ENCODE measurements at places on chromosomes 7 and 10.

- no peak for DNase-seq
Measured at GRCh38 chr10:70459061-70459773, 17.7 kb upstream of the NODAL start.

DNA sequence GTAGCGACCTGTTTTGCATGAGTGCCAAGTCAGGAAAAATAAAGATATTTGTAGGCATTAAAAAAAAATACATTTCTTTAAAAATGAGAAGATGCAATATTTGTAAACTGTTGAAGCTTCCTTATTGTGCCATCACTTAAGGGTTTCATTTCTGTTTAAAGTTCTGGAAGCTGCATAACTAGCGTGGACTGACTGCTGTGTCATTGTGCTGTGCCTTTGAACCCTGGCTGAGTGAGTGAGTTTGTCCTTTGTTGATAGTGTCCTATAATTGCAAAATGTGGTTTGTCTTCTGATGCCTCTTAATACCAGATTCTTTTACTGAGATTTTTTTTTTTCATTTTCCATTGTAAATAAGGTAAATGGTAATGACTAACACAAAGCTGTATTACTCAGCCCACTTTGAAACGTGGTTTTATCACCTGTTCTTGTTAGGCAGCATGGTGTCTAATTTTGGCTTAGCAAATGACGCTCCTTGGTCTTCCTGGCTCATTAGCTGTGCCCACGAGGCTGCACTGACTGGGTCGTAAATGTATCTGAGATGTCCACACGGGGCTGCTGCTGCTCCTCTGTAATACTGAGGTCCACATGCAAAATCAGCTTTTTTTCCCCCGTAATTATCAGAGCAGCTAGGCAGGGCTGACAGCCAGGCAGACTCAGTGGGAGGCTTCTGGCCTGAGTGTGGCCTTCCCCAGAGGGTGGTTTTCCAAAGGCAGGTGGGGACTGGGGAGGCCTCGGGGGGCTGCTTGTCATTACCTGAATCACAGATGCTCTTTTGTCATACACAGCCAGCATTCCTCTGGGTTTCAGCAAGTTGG lies 14.8 kb downstream of the ZSCAN25 start:
- no peak for DNase-seq

- DNase-seq, result no peak
Measured at GRCh38 chr7:51727441-51727840, 410.8 kb upstream of the COBL start.

DNA sequence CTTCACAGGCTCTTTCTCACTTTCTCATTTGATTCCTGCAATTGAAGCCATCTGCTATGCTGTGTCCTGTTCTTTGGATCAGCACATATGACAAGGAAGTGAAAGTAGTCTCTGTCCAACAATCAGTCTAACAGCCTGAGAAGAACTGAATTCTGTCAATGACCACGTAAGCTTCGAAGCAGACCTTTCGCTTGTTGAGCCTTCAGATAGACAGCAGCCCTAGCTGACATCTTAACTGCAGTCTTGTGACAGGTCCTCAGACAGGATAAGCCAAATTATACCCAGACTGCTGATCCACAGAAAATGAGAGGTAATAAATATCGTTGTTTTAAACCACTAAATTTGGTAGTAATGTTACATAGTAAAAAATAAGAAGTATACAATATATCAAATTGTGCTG lies 691.0 kb upstream of the LRRTM3 start:
- DNase-seq, result no peak

DNA sequence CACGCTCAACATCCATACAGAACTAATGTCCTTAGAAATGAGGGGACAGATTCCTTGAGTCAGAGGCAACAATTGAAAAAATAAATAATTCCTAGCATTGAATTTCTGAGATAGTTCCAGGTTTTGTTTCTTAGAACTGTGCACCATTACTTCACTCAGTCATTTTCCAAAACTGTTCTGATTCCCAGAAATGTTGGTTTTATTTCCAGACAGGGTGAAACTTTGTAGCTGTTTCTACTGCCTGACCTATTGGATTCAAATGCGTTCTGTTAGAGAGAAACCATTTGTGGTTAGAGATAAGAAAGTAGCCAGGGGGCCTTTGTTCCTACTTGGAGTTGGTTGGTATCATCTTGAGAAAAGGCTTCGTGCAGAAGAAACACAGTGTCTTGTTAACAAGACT lies 8.1 kb upstream of the DEPP1 start:
- DNase-seq, result no peak

- DNase-seq, result no peak
Measured at GRCh38 chr10:48364659-48365405, 58.4 kb downstream of the MAPK8 start.

DNA sequence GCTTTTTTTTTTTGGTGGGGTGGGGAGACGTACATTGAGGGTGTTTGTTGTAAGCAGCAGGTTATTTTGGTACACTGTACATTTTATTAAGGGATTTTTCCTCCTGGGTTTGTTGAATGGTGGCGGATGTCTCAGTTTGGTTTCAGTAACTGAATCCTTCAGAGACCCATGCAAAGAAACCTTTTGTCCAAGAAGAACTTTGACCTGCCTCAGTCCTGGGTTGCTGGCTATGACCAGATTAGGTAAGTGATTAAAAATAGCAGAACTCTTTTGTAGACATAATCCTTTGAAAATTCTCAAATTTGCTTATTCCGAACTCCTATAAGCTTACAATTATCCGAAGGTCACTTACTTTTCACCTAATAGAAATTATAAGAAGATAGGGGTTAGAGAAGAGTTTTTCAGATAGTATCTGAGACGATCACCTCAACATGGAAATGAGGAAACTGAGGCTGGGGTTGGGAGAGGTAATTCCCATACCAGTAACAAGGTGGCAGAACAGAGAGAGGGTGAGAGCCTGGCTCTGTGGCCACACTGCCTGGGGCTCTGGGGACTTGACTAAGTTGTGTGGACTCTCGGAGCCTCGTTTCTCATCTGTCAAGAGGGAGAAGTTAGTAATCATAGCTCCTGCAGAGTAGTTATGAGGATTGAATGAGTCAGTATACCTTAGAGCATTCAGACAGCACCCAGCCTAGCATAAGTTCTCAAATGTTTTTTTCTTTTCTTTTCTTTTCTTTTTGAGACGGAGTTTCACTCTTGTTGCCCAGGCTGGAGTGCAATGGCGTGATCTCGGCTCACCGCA lies 87.4 kb downstream of the CCNY start:
- no peak for DNase-seq

- DNase-seq, result no peak
Measured at GRCh38 chr7:2191016-2191415, 41.7 kb downstream of the MAD1L1 start.

DNA sequence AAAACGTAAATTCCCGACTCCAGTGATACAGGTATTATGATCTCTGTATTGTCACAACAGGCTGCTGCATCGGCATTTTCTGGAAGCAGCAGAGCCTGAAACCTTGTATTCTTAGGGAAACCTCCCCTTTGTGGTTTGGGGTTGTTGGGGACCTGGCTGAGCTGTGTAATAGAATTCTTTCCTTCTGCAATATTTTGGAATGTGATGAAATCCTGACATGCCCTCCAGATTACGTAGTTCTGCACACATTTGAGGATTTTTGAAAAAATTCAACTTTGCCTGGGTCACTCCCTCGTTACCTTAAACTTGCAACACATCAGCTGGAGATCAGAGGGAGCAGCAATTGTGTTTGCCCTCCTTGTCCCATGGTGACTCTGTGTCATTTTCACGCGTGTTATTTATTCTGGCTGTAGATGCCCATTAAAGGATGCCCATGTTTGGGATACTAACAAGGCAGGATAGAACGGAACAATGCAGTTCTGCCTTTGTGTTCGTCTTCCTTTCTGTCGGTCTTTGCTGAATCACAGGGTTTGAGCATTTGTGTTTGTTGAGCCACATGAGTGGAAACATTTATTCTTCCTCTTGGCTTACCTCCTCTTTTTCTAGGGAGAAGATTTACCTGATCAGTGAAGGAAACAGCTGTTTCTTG lies 181.7 kb downstream of the TCF7L2 start:
- no peak for DNase-seq
